ENCODE measurements at places on chromosomes 7 and 10.

- DNase-seq = no peak
These were observed 176.6 kb downstream of the GALNT11 start for GRCh38 chr7:152202056-152202455.

- no peak for DNase-seq
These were observed 230.5 kb upstream of the TMEM229A start for GRCh38 chr7:124263232-124263827.

DNA sequence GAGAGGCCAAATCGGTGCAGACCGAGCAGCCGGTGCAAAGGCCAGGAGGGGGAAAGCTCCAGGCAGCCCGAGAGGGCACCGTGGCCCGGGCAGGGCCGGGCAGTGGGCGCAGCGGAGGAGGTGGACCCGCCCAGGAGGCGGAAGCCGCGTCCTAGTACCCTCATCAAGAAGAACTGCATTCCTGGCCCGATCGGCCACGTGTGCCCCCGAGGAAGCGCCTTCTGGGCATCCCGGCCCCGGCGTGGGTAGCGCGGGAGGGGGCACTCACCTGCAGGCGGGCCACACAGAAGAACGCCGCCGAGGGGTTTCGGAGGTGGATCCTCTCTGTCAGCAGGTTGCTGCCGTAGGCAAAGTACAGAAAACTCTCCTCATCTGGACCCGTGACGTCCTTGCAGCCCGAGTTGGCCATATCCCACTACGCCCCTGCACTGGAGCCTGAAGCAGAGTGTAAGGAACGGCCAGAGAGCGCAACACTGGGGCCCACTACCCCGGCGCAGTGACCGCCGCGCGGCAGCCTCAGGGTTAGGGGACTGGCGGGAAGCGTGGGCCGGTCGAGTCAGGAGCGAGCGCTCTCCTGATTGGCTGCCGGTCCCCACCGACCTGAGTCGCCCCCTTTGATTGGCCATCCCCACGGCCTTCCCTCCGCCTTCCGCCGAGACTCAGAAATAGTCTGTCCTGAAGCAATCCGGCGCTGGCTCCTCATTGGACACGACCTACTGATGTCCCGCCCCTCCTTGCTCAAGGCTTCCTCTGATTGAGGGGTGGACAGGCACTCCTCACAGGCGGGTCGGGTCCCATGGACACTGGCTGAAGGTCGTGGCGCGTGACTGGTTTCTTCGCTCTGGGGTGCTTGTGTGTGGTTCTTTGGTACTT, at the start of gene GGCT:
Gene GGCT, minus strand, starts transcription at position 529 of the 873 bp plus-strand sequence. Its CDS starts 120 bp downstream, at position 409.
- peak; percentile 91 for DNase-seq

DNA sequence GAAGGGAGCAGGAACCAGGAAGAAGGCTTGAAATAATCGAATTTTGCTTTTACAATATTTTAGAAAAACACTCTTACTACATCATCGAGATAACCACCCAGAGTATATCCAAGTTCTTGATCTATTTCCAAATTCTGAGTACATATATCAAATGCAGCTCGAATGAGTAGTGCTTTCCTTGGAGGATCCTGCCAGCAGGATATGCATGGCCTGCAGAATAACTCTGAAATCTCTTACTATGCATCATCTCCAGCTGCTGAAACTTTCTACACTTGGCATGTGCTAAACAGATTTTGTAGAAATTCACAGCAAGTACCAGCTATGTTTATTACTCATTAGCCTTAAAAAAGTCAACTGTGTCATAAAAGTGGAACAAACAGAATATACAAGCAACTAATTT, 44.0 kb upstream of the ANK3 start:
- no peak for DNase-seq

GRCh38 chr10:112791447-112791846, 158.6 kb upstream of the TCF7L2 start:
- DNase-seq = no peak

- DNase-seq = peak; percentile 86
These were observed at the start of gene ZFAND4 for GRCh38 chr10:45672181-45673073. Gene ZFAND4 (minus strand): TSS chr10:45672772. CDS start chr10:45663725, 9,047 bp downstream.

GRCh38 chr7:8254667-8255066, 7.3 kb downstream of the ICA1 start:
- no peak for DNase-seq

GRCh38 chr10:89491932-89492331, 43.5 kb downstream of the SLC16A12 start:
- no peak for DNase-seq

DNA sequence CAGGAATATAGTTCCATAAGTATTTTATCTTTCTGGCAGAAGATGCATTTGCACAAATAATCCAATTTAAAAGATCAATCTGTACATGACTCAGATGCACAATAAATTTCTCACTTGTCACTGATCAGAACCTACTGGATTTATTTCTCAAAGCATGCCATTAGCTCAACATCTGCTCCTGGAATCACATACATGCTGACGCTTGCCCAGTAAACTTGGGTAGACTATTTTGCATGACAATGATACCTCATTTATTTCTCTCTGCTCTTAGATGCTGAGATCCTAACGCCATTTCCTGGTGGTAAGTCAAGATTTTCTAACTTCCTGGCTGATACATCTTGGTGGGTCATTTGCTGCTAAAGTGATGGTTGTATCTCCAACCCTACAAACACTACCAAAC, 33.8 kb upstream of the C10orf120 start:
- no peak for DNase-seq

DNA sequence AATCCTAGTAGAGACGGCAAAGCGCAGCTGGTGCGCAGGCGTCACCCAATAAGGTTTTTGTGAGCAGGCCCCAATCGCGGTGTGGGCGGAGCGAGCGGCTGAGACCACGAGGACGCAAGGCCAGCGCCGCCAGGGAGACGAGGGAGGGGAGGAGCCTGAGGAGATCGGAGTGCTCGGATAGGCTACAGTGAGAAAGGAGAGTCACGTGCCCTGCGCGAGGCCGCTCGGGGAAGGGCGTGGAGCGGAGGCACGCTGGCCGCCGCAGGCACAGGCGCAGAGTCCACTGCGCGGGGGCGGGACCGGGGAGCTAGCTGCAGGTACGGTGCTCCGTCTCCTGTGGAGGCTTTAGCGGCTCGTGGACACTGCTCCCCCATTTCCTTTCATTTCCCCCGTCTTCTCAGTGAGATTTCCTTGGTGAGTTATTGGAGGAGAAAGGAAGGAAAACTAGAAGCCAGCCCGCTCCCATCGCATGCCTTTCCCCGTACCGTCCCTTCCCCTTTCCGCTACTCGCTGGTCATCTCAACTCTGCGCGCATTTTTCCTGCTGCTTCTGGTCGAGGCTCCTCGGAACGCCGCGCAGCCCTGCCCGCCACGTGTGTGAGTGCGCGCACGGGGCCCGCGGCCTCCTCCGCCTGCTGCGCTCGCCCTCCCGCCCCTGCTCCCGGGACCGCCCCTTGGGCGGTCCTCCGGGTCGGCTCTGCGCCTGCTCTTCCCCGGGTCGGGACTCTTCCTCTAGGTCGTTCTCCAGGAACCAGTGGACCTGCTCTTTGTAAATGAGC, at the start of gene THNSL1:
Gene THNSL1, plus strand, starts transcription at position 237 of the 778 bp plus-strand sequence. CDS start 6,612 bp downstream, outside the sequence.
- DNase-seq = peak; percentile 93

DNA sequence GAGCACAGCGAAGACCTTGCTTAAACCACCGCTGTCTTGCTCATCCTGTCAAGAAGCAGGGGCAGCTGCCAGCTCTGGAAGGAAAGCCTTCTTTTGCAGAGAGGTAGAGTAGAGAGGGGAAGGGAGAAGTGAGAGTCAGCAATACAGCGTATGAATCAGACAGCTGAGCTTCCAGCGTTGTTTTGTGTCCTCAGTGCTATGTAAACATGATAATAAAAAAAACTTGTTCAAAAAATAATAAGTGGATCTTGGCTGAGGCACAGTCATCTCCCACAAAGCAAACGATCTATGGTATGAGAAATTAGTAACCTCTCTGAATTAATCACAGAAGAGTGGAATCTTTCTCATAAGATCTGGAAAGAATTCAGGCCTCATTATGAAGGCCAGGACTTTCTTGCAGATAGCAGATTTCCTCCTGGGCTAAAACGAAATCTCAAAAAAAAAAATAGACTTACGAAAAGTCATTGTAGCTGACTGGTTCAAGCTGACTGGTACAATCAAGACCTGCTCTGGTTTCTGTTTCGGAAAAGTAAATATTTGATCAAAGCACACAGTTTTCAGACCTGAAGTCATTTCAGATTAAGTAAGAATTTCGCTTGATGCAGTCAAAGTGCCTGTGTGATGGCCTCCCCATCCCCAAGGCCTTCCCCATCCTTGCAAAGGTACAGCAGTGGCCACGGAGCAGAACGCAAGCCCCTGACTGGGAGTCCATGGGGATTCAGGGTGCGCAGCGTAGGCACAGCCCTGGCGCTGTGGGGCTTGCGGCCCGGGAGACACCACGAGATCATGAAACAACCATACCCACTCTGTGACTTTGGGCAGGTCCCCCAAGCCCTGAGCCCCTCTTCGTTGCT, 29.4 kb downstream of the CHST15 start:
- no peak for DNase-seq

- no peak for DNase-seq
These were observed 81.3 kb upstream of the CXCL12 start for GRCh38 chr10:44466236-44466635.

GRCh38 chr10:131689016-131689415, 211.8 kb upstream of the PPP2R2D start:
- DNase-seq = no peak

DNA sequence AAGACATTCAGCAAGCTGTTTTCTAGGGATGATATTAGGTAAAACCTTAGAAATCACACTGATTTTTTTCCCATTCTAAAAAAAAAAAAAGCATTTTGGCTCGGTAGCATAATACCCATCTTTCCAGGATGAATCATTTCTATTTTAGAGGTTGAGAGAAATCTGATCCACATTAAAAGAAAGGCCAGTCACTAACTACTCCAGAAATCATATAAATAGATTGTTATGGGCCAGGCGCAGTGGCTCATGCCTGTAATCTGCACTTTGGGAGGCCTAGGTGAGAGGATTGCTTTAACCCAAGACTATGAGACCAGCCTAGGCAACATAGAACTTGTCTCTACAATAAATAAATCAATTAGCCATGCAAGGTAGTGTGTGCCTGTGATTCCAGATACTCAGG, 164.3 kb downstream of the BAMBI start:
- DNase-seq = no peak

DNA sequence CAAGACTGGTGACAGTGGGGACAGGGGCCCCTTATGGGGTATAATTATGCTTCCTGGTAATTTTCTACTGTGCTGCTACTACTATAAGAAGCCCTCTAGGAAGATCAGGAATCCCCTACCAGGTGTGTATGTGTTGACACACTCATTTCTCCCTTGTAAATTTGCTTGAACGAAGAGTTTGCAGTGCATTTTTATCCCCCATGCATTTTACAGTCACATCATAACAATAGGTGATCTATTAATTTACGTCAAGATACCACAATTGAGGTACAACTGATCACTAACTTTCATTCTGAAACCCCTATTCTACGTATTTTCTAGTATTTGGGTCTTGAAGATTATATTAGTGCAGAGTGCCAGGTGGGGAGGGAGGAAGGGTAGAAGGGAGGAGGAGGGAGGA, 252.2 kb downstream of the NSUN6 start:
- no peak for DNase-seq

GRCh38 chr10:38027986-38028385, 17.5 kb downstream of the ZNF33A start:
- DNase-seq = no peak

DNA sequence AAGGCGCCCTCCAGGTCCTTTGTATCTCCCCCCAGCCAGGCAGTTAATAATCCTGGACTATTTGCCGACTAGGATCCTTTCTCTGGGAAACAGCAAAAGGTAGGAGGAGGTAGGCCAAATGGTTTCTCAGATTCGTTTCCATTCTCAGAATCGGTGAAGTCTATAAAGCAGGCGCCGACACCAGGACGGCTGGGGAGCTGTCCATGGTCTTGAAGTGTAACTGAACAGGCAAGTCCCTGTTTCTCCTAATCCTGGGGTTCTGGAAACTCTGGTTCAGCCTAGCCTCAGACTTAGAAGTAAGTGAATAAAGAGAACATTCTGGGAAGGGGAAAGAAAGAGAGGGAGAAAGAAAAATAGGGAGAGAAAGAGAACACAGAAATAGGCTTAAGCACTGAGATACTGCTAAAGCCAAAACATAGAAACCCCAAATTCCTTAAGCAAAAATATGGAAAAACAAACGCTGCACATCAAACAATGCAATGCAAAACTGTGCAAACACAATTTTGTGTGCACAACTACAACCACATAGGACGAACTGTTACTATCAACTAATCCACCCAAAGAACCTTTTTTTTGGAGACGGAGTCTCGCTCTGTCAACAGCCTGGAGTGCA, 11.1 kb upstream of the INA start:
- no peak for DNase-seq

- DNase-seq = no peak
These were observed 81.9 kb upstream of the SMIM30 start for GRCh38 chr7:113200281-113200680.

DNA sequence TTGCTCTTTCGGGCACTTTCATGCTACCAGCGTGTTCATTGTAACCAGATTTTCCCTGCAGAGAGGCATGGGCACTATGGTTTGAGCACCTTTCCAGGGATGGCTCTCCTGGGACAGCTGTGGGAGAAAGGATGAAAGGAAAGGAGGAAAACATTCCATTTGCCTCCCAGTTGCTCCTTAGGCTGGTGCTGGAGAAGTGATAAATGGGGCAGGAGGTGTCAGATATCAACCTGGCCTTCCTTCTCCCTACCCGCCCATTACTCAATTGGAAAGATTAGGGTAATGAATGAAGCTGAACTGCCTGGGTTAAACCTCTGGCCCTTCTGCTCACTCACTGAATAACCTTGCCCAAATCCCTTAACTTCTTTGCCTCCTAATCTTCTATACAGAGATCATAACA, 228.4 kb downstream of the PLXNA4 start:
- DNase-seq = no peak

DNA sequence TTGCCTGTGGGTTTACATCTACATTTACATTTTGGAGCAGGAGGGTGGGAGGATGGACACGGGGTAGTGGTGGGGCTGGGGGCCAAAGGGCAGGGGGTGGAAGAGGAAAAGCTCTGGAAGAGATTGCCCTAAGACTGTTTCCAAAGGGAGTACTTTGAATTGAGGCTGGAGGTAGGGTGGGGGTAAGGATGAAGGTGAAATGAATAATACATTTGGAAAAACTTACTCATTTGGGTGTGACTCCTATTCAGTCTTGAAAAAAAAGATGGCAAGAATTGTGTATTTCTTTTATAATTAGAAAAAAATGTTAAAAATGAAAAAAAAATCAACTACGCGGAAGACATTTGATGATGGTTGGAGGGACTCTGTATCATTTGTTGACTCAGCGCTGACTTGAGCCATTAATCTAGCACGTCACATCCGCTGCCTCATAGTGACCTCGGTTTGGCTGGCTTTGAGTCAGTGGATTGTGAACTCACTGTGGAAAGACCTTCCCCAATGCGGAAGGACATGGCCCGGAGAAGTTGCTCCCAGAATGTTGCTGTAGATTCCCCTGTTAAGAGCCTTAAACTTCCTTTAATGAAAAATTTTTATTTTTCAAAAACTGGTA, 2.8 kb downstream of the FAM180A start:
- no peak for DNase-seq

- DNase-seq = no peak
These were observed 89.1 kb upstream of the PARD3 start for GRCh38 chr10:34904191-34904590.

GRCh38 chr7:129066290-129067131, 11.6 kb upstream of the TNPO3 start:
- no peak for DNase-seq

All from stimulated activated CD8-positive, alpha-beta memory T cell treated with anti-CD3 and anti-CD28 coated beads, Interleukin-15, amount 100 ng/mL, for 4 hours (primary cell).